SW 1271 (cell line): ENCODE measurements at places on chromosomes 7 and 10.

DNA sequence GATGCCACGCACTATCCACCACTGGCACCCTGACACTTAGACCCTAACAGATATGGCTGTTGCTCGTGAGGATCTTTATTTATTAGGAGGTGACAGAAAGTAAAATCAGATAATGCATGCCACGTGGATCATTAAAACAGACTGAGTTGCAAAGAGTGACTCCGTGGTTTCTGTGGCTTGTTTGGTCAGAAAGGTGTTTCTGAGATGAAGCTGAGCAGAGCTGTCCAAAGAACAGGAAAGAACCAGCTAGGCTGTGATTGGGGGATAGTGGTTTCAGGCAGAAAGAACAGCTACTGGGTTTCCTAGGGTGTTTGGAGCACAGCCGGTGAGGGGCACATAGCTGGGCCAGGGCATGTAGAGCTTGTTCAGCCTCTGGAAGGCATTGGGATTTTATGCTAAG is 34.4 kb downstream of the CSGALNACT2 start:
- no peak for DNase-seq

GRCh38 chr10:49429458-49429857 is 33.6 kb upstream of the DRGX start:
- DNase-seq = no peak

GRCh38 chr10:8168836-8169235 is 114.3 kb downstream of the GATA3 start:
- DNase-seq = no peak

DNA sequence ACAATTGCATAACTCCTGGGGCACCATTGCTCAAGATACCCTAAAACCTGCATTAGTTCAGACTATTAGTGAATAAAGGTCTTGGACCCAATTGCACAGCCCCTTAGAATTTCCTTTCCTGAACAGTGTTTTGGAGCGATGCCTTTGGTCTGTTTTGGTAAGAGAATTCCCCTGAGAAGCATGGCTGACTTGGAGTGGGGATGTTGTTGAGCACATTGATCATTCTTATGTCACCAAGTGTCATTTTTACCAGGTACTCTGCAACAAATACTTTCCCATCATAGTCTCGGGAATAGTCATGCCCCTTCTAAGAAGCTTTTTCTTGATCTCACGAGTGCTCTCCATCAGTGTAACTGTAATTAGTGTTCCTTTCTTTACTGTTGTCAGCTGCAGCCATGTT is 229.7 kb downstream of the GFRA1 start:
- no peak for DNase-seq

DNA sequence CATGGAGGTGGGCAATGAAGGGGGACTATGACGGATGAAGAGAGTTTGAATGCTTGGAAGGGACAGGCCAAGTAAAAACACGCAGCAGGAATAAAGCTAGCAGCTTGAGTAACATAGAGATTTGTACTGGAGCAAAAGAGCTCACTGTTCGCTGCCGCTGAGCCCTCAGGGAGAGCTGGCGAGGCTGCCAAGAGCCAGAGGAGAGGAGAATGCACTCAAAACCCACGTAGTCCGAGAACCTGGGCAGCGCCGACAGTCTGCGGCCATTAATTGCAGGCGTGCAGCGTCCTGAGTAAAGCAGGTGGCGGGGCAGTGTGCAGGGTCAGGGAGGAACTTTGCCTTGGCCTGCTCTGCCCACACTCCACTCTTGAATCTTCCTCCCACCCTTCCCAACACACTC is 68.2 kb downstream of the SLC37A3 start:
- no peak for DNase-seq

DNA sequence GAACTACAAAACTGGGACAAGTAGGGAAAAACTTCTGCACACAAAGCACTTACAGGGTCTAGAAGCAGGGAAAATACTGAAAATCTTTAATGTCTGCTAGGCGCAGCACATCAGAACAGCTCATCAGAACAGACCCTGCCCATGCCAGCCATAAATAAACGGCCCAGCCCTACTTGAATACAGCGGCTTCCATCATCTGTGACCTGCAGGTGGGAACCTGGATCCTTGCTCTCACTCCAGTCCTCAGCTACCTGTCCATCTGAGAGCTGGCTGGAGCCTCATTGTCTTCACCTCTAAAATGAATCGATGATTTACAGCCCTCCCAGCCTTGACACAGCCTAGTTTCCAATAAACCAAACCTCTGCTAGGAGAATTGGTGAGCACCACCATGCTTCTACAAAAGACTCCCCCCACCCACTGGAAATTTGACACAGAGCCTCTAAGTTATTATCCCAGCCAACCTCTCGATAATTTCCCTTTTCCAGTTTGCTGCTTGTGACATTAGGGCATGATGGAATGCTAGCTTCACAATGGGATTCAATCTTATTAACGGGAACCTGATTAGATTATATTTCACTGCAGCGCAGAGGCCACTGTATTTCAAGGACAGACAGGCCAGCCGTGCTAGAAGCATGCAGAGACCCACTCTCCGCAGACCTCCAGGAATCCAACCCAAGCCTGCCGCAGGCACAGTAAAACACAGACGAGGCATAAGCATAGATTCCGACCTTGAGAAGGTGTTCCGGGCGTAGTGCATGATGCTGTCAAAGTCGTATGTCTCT is 61.6 kb upstream of the OPALIN start:
- DNase-seq = no peak

DNA sequence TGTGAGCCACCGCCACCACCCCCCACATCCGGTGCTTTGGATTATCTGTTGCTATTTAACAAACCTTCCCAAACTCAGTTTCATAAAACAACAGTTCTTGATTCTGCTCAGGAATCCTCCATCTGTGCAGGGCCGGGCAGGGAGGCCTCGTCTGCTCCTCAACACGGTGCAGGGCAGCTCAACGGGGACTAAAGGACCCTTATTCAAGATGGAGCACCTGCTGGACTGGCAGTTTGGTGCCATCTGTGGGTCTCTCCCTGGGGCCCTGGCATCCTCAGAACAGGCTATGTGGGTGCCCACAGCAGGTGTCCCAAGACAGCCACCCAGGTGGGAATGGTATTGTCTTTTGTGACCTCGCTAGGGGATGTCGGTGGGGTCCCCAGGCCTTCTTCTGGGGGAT is 31.0 kb upstream of the ELFN1 start:
- DNase-seq = no peak

DNA sequence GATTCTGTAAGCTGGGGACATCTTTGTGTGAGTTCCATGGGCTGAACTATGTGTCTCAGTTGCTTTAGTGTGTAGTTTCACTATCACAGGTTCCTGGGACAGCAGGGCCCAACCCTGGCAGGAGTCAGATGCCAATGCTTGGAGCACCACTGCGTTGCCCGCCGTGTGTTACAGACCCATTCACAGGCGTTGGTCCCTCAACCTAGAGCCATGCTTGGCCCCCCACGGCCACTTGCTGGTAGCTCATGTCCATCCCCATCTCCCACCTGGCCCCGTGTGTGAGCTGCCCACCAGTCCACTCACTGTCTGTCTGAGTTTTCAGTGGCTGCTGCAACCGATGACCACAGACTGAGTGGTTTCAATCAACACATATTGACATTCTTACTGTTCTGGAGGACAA is 546.9 kb downstream of the TCERG1L start:
- DNase-seq = no peak

GRCh38 chr10:90642650-90643049 is 215.2 kb downstream of the HTR7 start:
- DNase-seq = no peak

GRCh38 chr10:27188259-27188658 is 33.1 kb downstream of the MASTL start:
- no peak for DNase-seq

- no peak for DNase-seq
These were observed 71.7 kb downstream of the AMZ1 start for GRCh38 chr7:2759736-2760097.

DNA sequence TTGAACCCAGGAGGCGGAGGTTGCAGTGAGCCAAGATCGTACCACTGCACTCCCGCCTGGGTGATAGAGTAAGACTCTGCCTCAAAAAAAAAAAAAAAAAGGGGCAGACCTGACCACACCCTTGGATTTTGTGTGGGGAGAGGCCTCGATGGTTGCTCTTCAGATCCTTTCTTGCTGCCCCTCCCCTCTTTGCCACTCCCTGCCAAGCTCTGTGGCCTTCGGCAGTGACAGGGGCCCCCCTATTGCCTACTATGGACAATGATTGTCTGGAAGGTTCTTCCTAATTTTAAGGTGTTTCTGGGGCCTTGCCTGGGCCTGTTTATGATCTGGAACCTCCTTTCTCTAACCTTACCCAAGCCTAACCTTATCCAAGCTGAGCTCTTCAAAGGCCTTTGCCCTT is 795 bp downstream of the PRF1 start:
- DNase-seq = no peak

DNA sequence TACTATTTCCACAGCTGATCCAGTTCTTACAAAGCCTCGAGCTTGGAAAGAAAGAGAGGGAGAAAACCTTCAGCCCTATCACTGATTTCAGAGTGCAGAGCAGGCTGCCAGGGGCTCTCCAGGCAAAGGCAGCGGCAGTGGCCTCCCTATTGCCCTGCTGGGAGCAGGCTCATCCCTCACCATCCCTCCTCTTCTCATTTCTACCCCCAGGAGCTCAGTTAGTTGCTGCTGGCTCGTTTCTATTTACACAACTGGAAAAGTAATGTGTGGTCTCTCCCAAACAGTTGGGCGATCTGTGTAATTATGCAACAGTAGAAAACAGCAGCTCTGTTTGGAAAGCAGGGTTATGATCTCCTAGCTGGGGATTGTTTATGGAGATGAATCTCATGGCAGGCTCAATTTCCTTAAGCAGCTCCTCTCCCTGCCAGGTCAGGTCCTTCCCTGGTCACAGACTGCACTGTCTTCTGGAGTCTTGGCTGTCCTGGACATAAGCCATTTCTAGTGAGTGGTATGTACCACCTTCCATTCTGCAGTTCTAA is 28.7 kb upstream of the TNS3 start:
- no peak for DNase-seq

DNA sequence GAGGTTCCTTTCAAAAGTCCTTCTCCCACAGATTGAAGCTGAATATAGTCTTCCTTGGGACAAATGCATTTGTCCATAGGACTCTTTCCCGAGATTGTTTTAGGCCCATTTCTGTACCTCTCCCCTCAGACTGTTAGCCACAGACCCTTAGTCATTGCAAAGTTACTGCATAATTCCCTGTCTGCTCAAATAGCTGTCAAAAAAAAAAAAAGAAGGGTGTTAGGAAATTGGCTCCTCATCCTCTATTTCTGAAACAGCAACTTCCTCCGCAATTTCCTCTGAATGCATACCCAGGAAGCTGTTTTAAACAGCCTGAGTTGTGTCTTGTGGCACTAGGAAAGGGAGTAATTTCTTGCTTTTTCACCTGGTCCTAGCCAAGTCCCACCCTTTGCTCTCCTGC is 5.4 kb downstream of the LRRC4 start:
- no peak for DNase-seq

DNA sequence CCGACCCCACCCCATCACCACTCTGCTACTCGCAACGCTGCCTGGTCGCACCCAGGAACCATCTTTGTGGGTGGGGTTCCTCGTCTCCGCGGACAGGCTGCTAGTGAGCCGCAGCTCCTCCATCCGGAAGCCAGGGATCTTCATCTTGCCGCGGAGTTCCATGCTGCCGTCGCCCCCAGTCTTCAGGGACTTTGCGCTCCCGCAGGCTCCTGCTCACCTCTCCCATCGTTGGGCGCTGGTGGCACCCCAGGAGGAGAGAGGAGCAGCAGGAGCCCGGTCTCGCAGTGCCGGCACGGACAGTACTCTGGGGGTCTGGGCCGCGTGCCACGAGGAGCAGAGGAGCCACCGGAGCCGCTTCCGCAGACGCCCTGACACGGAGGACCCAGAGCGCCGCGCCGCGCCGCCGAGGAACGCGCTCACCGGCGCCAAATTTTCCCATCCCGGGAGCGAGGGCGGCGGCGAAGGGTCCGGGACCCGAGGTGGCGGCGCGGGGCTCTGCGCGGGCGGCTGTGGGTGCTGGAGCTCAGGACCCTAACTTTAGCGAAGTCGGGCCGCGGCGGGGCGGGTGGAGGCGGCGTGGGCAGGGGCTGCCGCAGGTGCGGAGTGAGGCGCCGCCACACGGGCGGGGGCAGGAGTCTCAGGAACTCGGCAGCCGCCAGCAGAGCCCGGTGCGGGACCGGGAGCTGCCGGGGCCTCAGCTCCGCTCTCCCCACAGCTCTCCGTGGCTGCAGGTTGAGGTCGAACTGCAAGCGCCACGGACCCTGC is 750.1 kb upstream of the SORCS1 start:
- DNase-seq = no peak

DNA sequence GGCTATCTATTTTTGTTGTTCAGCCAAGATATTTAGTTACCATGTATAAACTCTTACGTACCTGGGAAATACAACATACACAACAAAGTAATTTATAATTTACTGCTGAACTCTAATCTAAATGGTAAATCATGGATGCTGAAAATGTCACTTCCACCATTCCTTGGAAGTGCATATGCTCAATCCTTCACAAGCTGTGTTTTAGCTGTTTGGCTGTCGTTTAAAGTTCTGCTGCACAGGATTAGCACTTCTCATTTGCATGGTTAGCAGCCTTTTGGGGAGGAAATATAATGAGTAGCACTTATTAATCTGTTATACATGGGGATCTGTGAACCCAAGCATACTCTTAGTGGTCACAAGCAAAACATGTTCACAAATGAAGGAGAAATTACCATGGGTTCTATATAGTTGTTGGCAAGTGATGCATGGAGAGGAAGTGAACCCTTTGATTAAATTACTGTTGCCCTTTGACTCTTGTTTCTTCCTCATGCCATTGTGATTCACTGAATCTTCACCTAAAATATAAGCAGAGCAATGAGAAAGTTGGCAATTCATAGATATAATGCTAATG is 18.5 kb downstream of the PIK3CG start:
- no peak for DNase-seq

DNA sequence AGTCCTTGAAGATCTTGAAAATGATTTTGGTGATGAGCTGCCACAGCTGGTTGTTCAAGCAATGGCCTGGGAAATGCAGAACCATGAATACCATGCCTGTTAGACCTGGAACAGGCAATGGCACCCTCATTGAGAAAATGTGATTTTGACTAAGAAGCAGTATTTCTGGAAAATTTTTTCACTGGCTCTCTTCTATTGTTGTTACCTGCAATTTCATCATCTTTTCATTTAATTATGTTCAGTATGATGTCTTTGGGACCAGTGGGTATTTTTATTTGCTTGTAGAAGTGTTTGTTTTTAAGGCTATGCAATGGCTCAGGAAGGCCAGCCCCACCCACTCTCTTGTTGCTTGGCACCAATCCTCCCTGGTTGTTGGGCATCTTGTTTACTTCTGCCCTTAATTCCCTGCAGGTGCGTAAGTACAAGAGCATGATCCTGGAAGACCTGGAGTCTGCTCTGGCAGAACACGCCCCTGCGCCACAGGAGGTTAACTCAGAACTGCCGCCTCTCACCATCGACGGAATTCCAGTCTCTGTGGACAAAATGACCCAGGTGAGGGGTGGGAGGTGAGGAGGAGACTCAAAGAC is 78.6 kb downstream of the NRF1 start:
- no peak for DNase-seq
